ENCODE measurements at places on chromosomes 16 and 17.

- no peak for DNase-seq
Observed at GRCh38 chr17:75877752-75878173, 618 bp downstream of the TRIM47 start.

- DNase-seq = no peak
Observed at GRCh38 chr16:15795615-15796014, 61.2 kb downstream of the MYH11 start.

GRCh38 chr16:3249451-3249850 is 7.0 kb downstream of the MEFV start:
- DNase-seq = no peak

DNA sequence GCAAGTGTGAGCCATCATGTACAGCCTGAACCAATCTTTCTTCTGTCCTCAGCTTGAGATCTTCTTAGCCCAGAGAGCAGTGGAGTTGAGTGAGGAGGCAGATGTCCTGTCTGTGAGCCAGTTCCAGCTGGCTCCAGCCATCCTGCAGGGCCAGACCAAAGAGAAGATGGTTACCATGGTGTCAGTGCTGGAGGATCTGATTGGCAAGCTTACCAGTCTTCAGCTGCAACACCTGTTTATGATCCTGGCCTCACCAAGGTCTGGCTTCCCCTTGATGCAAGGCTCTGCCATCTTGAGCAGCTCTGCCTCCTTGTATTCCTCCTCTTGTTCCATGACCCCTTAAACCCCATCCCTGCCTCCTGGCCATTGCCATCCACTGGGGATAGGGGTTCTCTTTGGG is 9.6 kb downstream of the CDK5RAP3 start:
- no peak for DNase-seq

GRCh38 chr17:58572846-58573245 is 58.4 kb upstream of the MTMR4 start:
- DNase-seq = no peak

GRCh38 chr16:87216841-87217275 is 100.3 kb downstream of the C16orf95 start:
- DNase-seq = no peak

DNA sequence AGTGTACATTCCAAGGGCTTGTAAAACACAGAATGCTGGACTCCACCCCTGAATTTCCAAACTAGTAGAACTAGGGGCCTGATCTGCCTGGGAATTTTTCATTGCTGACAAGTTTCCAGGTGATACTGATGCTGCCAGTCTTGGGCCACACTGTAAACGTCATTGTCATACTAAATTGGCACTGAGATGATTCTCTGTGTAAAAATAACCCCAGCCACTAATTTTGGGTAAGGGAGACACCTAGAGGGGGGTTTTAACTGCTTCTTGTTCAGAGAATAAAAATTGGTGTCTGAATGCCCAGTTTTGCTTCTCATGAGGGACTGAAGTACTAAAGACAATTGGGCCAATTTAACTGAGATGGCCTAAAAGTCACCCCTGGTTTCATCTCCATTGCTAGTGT is 5.0 kb upstream of the CDH13 start:
- DNase-seq = no peak

DNA sequence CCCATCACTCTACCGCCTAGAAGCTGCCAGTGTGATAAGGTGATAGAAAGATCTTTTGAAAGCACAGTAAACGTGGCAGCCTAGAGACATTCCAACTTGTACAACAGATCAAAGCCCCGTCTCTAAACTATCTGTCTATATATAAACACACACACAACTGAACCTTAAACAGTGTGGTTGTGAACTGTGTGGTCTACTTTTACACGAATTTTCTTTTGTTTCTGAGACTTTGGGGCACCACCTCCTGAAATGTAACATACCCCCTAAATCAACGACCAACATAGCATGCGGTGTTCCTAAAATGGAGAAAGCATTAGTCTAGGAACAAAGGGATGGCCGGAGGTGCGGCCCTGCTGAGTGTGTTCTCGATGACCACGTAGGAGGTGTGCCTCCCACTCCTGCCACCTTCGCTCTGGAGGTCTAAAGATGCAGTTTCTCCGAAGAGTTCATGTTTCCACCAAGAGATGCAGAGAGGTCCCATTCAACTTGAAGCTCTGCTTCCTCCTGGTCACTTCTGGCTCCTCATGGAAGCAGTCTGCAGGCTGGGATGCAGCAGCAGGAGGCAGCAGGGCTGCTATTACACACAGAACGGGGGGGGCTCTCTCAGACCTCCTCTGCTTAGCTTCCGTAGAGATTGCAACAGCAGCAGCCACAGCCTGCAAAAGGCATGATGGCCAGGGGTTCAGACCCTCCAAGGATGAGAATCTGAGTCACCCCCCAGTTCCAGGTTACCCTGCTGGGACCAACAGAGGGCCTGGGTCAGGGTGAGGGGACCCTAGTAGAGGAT is 22.6 kb upstream of the USP10 start:
- no peak for DNase-seq

DNA sequence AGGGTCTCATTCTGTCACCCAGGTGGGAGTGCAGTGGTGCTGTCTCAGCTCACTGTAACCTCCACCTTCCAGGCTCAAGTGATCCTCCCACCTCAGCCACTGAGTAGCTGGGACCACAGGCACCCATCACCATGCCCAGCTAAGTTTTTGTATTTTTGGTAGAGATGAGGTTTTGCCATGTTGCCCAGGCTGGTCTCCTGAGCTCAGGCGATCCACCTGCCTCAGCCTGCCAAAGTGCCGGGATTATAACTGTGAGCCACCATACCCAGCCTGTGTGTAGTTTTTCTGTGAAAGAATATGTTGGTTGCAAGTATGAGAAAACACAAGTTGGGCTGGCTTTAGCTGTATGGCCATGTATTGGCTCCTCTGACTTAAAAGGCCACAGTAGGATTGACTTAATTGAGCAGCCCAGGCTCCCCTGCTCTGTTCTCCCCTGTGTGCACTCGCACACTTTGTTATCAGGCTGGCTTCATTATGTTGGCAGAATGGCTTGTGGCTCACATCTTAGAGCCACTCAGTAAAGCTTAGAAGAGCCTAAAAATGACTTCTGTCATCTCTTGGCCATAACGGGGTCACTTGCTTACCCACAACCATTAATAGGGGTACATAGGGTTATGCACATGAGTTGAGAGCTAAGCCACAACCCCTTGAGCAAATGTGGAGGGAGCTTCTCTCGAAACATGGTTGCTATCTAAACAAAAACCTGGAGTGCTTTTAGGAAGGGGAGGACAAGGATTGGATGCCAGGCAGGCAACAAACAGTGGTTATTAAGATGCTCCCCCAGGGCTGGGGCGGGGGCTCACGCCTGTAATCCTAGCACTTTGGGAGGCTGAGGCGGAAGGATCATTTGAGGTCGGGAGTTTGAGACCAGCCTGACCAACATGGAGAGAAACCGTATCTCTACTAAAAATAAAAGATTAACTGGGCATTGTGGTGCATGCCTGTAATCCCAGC is 6.1 kb downstream of the HAPSTR1 start:
- DNase-seq = no peak

DNA sequence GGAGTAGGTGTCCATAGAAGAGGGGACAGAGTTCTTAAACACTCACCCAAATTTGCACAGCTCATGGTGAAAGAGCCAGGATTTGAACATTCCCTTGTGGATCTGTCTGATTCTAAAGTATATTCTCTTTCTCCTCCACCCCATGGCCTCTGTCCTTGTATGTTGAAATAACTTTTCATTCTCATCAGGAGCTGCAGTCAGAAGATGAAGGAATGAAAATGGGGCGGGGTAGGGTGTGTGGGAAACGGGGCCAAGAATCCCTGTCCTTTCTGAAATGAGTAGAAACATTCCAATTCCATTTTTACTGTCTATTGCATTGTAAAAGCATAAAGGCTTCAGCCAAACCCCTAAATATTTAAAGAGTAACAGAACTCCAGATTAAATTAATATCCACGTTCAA is 42.8 kb downstream of the NOG start:
- DNase-seq = no peak

DNA sequence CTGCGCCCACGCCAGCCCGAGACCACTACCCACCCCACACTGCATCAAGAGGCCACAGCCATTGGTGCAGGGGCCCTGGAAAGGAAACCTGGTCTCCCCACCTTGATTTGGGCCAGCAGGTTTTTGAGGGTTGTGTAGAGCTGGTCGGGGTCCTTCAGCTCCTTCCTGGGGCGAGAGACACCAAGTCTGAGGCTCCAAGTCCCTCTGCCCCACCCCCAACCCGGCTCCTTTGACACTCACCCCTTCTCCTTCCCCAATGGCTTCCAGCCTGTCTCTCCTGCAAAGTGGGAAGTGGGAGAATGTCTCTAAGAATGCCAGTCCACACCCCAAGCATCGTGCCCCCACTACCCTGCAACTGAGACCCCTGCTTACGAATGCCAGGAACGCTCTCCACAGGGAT is 1.6 kb upstream of the DHX58 start:
- no peak for DNase-seq

DNA sequence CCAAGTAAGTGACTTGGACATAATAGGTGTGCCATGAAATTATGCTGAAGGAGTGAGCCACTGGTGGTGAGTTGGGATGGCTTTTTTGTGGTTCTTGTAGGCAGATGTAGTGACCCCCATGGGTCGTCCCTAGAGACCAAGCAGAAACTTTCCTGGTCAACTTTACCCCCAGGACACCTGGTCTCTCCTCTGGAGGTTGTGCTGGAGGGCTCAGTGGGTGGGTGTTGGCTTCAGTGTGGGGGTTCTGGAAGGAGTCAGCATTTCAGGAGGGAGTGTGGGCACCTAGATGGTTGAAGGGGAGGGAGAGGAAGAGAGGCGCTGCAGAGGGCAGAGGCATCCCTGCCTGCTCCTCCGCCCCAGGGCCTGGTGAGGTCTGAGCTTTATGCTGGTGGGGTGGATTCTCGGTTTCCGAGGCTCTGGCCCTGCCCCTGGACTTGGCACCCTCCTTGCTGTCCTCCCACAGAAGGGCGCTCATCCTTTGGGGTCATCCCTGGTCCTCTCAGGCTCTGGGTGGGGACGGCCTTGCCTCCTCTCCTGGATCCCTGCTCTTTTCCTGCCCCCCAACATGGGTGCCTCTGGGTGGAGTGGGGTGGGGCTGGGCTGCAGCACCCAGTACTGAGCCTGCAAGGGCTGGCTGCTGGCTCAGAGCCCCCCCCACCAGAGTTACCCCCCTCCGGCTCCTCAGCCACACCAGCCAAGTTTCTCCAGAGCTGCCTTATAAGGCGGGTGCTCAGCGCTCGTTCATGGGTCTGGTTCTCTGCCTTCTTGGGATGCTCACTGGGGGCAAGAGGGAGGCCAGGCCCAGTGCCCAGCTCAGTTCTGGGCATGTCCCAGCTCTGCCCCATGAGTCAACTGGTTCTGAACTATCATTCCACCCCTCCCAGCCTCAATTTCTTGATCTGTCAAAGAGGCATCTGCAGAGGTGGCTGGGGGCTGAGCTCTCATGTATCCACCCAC is 266.8 kb downstream of the SEC14L1 start:
- no peak for DNase-seq

DNA sequence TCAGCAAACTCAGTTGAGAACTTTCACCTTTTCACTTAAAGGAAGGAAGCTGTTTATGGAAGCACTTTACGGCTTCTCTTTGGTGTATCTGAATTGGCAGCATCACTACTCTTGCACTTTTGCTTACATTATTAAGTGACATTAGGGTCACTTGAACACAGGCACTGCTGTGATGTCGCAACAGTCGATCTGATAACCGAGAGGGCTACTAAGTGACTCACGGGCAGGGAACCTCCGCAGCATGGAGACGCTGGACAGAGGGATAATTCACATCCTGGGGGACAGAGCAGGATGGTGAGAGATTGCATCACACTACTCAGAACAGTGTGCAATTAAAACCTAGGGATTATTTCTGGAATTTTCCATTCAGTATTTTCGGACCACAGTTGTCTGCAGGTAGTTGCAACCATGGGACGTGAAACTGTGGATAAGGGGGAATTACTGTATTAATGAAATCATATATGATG is 56.5 kb downstream of the DNAH2 start:
- peak; percentile 4 for DNase-seq

GRCh38 chr17:55321427-55322060 is 56.8 kb downstream of the HLF start:
- DNase-seq = no peak

GRCh38 chr17:45149669-45150664 is 1.7 kb downstream of the HEXIM1 start:
- DNase-seq = no peak

DNA sequence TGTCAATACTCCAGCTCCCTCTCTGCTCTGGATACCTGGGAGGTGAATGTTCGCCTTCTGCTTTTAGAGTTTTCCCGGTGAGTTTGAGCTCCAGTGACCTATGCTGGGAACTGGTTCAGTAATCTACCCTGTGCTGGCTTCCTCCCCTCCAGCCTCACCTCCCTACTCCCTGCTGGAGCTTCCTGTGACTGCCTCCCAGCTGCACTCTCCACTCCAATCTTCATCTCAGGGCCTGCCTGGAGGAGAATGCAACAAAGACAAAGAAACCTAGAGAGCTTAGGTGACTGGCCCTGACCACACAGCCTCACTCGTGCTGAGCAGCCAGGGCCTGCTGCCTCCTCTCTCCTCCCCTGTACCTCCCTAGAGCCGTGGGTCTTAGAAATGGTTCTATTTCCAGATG is 101.6 kb upstream of the FOXF1 start:
- no peak for DNase-seq

DNA sequence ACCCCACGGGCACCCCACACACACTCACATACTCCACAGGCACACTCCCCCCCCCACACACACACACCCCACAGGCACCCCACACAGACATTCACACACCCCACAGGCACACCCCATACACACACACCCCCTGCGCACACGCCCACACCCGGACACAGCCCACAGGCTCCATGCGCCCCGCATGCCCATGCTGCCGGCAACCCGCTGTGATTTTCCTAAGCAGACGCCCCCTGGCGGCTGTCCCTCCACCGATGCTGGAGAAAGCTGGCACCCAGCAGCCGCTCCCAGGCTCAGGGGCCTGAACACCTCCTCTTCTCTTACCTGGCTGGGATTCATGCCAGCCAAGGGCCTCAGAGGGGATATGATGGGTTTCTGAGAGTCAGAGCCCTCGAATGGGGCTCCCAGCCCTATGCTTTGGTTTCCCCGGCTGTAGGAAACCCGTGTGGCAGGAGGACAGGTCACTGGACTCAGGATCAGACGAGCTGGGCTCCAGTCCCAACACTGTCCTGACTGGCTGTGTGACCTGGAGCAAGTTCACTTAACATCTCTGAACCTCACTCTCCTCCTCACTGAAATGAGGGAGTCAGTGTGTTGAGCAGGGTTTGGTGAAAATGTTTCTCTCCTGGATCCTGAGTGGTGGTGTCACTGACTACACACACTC is 19.6 kb upstream of the TNFRSF13B start:
- peak; percentile 28 for DNase-seq

DNA sequence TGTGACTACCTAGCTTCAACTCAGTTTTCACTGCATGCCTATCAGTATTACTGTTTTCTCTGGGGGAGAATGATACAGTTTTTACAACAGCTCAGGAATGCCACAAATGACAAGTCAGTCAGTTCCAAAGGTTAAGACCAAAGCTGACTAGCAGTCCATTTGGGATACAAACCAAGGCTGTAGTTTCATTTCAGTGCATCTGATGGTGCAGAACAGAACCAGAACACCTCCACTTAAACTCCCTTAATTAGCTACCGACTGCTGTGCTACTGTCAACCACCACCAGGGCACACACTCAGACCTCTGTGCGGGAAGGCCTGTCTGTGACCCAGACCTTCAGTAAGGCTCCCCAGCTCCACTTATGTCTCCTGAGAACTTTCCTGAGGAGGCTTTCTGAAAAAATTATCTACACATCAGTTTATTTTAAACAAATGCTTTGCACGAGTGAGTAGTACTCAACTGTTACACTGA is 20.4 kb downstream of the NFE2L1 start:
- no peak for DNase-seq

GRCh38 chr16:46627746-46628145 is 6.6 kb upstream of the SHCBP1 start:
- no peak for DNase-seq

All from AG09319 (cell line).